Activated naive CD4-positive, alpha-beta T cell (primary cell): ENCODE measurements at places on chromosomes 12 and 14.

DNA sequence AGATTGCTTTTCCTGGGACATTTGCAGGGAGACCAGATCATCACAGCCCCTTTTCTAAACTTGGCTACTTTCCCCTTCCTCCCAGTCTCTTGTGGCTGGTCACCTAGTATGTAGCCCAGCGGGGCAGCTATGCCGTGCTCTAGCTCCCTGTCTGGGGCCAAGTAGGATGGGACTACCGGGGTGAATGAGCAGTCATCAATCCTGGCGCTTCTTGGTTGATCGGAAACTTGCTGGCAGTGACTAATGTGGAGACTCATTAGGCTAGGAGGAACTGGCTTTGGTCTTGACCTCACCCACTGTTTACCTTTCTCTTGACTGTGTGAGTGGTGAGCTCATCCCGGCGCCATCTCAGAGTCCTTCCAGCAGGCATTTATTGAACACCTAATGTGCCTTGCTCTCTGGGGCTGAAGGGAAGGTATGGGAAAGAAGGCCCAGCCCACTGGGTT is 15.9 kb downstream of the PLEKHG3 start:
- no peak for DNase-seq

- no peak for DNase-seq
Measured at GRCh38 chr12:3262470-3262869, 185.3 kb downstream of the TSPAN9 start.

DNA sequence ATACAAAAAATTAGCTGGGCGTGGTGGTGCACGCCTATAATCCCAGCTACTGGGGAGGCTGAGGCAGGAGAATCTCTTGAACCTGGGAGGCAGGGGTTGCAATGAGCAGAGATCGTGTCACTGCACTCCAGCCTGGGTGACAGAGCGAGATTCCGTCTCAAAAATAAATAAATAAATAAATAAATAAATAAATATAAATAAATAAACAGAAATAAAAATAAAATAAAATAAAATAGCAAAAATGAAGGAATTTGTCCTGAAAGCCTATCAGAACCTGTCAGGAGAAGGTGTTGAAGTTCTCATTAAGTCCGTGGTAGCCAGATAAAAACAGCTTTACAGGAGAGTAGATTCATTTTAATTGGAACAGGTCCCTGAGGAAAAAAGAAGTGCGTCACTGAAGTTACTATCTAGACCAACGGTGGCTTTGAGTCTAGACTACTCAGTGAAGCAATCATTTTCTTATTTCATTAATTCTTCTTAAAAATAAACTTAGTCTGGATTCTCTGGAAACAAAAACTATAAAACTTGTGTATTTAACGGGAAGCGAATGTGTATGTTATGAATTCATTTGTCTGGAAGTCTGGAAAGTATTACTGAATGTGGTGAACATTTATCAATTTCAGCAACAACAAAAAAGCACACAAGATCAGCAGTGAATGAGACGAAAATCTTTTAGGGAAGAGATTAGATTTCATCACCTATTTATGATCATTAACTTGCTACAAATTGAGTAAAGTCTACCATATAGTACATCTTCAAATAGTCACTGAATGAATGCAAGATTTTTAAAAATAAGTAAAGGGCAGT is 248.5 kb upstream of the PDE3A start:
- no peak for DNase-seq

GRCh38 chr14:85421186-85421877 is 108.6 kb upstream of the FLRT2 start:
- DNase-seq = no peak

- no peak for DNase-seq
Measured at GRCh38 chr12:51922146-51922545, 14.8 kb downstream of the ACVRL1 start.

GRCh38 chr14:104307627-104308401 is 169.4 kb downstream of the KIF26A start:
- no peak for DNase-seq

GRCh38 chr12:88993651-88994050 is 358.6 kb downstream of the DUSP6 start:
- no peak for DNase-seq

- no peak for DNase-seq
Measured at GRCh38 chr12:124032265-124032886, 59.4 kb downstream of the ZNF664 start.

DNA sequence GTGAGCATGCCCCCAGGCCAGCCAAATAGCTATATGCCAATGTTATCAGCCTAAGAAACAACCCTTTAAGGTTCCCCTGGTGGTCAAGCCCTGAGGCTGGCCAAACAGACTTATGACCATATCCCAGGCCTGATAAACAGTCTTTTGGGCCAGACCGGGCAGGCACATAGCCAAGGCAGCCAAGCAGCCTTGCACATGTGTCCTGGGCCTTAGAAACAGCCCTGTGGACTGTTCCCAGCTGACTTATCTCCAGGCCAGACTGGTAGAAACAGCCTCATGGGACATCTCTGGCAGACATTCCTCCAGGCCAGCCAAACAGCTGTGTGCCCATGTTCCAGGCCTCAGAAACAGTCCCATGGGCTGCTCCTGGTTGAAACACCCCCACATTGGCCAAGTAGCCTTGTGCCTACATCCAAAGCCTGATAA is 295.0 kb upstream of the MGAT4C start:
- DNase-seq = no peak

- no peak for DNase-seq
Measured at GRCh38 chr14:99156090-99156425, 115.9 kb downstream of the BCL11B start.

- DNase-seq = no peak
Measured at GRCh38 chr14:56340932-56341331, 222.7 kb downstream of the PELI2 start.

DNA sequence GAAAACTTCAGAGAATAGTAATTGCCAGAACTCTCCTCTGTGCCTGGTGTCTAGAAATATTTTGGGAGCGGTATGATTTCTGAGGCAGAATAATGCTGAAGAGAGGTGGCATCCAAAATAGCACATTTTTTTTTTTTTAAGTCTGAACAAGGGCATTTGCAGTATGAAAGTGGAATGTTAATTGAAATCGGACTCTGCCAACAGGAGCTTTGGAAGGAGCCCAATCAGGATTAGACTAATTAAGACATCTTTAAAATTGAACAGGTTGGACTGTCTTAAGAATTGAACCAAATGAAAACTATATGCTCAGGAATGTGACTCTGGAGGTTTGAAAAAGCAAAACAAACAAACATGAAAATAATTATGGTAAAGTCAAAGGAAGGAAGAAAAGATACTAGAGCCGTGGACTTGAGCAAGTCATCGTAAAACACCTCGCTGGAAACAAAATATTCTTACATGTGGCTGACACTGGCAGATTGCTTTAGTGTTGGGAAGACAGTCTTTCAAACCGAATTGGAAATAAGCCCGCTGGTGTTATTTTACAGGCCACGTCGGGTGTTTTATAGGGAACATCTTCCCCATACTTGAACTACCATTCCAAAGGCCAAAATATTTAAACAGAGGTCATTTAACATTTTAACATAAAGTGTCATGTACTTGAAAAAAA is 436.3 kb downstream of the VRK1 start:
- no peak for DNase-seq

- no peak for DNase-seq
Measured at GRCh38 chr12:132375747-132376463, 46.5 kb upstream of the GALNT9 start.

- DNase-seq = no peak
Measured at GRCh38 chr12:51798501-51798900, 50.0 kb downstream of the FIGNL2 start.

- no peak for DNase-seq
Measured at GRCh38 chr14:89000007-89000942, 175.8 kb downstream of the TTC8 start.

DNA sequence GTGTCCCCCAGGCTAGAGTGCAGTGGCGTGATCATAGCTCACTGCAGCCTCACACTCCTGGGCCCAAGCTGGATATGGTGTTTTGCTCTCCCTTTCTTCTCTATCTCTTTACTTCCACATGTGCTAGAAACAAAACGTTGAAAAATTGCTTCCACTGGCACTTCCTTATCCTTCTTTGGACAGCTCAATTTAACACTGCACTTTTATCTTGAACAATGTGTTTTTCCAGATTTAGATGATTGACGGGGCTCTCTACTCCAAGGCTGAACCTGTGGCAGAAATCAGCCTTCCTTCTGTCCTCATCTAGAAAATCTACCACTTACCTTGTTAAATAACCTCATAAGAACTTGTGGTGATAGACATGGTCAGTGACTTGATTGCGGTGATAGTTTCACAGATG is 165.1 kb downstream of the DAD1 start:
- DNase-seq = no peak

DNA sequence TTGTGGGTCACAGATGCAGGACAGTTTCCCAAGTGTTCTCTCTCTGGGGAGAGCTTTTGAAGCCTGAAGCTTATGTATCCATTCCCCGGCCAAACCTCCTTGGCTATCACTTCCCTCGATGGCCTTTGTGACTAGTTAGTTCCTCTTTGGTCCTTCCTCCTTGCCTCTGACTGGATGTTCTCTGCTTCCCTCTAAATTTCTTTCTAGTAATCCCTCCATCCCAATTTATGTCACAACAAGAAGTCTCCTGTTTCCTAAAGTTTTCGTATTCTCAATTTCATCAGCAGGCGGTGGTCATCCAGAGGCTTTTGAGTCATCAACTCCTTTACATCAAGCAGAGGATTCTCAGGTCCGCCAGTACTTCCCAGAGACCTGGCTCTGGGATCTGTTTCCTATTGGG is 27.5 kb downstream of the A2ML1 start:
- no peak for DNase-seq

GRCh38 chr12:104681012-104681690 is 224.4 kb downstream of the CHST11 start:
- DNase-seq = no peak

- DNase-seq = no peak
Measured at GRCh38 chr12:26034371-26035142, 76.1 kb downstream of the RASSF8 start.

GRCh38 chr12:76042147-76042546 is 10.6 kb upstream of the PHLDA1 start:
- no peak for DNase-seq
